COLO829 (cell line): ENCODE measurements at places on chromosomes 6 and 20.

- no peak for DNase-seq
These were observed 70.4 kb upstream of the VGLL2 start for GRCh38 chr6:117194978-117195377.

GRCh38 chr6:161186173-161186769 is 87.6 kb downstream of the AGPAT4 start:
- no peak for DNase-seq

- DNase-seq = no peak
These were observed 3.2 kb downstream of the SYS1 start for GRCh38 chr20:45366192-45366591.

GRCh38 chr6:46993846-46994245 is 48.3 kb downstream of the ADGRF1 start:
- peak; percentile 59 for DNase-seq

- peak; percentile 76 for DNase-seq
These were observed 272.8 kb upstream of the SLC35B3 start for GRCh38 chr6:8707956-8708772.

DNA sequence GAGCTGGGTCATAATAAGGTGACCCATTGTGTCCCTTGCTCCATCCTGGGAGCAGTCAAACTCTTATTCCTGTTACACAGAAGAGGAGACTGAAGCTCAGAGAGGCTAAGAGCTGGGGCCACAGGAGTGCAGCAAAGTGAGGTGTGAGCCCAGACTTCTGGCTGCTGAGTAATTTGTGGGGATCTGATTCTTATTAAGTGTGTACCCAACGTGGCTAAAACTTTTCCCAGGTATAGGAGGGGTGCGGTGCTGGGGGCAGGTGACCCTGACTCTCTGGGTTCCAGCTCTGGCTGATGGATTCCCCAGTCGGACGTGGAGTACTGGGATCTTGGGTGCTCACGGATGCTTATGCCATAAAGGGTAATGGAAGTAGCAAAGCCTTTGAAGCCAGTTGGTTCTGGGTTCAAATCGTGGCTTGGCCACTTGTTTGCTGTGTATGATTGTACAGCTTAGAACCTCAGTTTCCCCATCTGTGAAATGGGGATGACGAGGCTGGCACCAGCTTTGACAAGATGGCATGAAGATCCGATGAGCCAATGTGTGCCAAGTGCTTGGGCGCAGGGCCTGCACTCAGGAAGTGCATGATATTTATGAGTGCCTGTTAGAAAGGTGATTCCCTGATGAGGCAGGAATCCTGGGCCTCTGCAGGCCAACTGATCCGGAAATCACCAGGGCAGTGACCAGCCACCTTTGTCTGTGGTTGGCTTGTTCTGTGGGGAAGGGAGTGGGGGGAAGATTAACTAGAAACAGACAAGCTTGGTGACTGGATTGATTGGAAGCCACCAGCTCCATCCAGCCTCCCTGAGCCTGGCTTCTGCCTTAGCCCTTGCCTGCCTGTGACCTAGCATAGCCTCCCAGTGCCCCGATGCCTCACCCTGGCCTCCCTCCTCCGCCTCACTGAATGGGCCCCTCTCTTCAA is 6.0 kb downstream of the SRC start:
- no peak for DNase-seq

GRCh38 chr6:44062771-44063560 is 64.3 kb downstream of the MRPL14 start:
- DNase-seq = no peak

DNA sequence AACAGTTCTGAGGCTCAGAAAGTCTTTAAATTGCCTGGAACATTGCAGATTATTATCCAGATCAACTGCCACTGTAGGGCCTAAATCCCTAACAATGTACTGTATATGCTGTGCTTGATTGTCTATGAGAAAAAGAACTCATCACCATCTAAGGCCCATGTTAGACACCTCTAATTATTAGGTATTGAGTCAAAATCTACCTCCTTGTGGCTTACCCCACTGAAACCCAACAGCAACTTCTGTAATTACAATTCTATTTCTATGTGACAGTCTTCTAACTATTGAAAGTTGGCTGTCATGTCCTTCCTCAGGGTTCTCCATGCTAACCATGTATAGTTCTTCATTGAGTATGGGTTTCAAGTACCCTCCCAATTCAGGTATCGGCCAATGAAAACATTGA is 13.9 kb downstream of the MCM9 start:
- no peak for DNase-seq

GRCh38 chr20:40933758-40934157 is 94.9 kb upstream of the TOP1 start:
- no peak for DNase-seq

DNA sequence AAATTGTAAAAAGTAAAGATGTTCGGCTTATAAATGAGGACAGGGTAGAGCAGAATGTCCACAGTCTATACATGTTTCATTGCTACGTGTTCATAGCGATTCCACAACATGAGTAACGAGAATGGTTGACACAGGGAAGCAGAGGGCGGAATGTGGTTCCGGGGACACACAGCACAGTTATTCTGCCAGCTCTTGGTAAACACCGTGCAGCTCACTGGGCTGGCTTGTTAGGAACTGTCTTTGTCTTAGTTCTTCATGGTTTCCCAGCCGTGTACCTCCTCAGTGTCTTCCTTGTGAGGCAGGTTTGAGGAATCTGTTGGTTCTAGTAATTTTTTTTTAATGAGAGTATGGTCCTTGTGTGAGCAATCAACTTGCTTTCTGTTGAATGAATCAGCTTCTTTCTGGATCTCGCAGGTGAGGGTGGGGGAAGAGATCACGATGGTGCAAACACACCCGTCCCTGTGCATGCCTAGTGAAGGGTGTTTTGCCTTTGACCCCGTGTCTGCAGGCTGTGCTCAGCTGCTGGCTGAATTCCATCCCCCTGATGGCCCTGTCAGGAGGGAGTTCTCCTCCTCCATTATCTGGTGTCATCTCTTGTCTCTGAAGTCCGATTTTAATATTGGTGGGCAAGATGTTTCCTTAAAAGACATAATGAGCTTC is 168.2 kb downstream of the SMOC2 start:
- DNase-seq = no peak

GRCh38 chr6:36201612-36202011 is 5.1 kb downstream of the BRPF3 start:
- DNase-seq = no peak

DNA sequence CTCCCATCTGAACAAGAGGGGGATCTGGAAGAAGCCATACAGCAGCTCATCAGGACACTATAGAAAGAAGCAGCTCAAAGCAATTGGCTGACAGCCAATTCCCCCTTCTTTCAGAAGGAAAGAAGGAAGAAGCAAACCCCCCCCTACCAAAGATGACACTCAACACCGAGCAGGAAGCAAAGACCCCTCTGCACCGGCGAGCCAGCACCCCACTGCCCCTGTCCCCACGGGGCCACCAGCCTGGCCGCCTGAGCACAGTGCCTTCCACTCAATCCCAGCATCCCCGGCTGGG is 1.2 kb downstream of the REM1 start:
- DNase-seq = no peak
